Dorsolateral prefrontal cortex (tissue), 122 donors: ENCODE measurements at places on chromosomes 1 and 21.
A peak's percentile ranks its signal among the peaks of the same experiment; 100 is the strongest.

DNA sequence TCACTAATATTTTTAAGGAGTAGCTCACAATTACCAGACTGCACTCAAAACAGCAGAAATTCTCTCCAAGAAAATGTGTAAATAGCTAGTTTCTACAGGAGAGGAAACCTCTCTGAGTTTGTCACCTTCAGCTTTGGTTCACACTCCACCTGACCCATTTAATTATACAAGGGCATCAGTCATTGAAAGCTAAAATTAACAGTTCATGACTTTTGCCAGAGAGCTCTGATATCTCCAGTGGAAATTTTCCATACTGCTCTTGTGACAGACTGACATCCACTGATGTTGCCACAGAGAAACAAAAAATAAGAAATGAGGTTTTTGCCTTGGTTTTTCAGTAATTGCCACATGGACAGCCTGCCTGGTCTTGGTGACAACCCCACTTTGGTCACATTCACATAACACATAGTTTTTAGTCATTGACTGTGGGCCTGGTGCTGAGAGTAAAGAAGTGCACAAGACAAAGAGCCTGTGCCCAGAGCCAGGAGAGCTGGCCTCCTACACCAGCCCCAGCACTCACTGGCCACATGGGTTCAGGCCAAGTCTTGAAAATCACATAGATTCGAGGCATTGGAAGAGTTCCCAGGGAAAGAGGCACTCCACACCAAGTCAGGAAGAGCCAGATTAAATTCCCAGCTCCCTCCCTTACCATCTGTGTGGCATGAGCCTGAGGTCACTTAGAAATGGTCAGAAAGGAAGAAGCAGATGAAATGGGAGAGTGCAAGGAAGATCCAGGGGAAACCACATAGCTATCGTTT is 13.8 kb upstream of the SIM2 start:
- DNase-seq: no peak

- DNase-seq: peak; percentile 67
Observed at GRCh38 chr1:61268546-61269240, 186.3 kb downstream of the NFIA start.

GRCh38 chr1:74517599-74518051 is 5.2 kb upstream of the LRRC53 start:
- no peak for DNase-seq

GRCh38 chr1:217469983-217470382 is 160.9 kb downstream of the GPATCH2 start:
- no peak for DNase-seq

DNA sequence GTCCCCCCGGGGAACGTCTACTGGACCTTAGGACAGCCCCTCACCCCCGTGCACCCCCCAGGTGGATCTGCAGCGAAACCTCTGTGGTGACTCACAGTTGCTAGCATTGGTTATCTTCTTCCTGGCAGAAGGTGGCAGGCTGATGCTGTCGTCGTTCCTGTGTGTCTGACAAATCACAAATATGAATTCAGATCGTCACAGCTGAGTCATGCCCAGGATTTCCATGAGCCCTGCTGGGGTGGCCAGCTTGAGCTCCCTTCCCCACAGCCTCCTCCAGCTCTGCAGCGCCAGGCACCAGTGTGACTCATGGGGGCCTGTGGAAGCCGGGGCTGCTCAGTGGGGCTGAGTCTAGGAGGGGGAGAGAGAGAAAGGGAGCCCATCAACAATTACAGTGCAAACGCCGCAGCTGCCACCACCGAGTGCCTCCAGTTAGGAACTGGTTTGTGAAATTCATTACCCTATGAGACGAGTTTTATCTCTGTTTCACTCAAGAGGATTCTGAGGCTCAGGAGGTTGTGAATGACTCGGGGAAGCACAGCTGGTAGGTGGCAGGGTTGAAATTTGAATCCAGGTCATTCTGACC is 197.9 kb downstream of the DYRK1A start:
- peak; percentile 76 for DNase-seq

GRCh38 chr21:41769521-41769920 is 2.7 kb upstream of the RIPK4 start:
- DNase-seq: no peak

DNA sequence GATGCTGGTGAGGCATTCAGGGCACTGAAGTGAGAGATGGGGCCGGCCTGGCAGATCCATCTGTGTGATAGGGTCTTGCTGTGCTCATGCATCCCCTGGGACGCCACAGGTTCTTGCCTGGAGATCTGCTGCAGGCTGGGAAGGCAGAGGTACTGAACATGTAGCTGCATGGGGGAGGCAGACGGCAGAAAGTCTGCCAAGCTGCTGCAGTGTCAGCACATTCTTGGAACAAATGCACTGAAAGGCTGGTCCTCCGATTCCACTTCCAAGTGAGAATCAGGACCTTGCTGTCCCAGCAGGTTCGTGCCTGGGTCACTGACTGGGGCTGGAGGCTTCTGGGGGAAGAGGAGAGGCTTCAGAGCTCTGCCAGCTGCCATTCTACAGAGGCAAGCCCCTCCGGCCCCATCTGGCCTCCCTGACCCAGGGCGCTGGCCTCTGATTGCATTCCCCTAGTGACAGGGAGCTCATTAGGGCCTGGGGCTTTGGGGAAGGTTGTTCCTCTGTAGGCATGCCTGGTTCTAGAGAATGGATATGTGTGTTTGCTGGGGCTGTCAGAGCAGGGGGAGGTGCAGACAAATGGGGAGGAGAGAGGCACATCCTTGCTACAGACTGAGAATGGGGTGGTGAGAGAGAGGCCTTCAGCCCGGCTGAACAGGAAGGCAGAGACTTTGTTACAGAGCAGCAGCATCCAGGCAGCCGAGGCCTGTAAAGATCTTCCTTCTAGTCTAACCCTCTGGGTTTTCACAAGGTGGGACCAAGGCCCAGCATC is 174.0 kb downstream of the TRABD2B start:
- no peak for DNase-seq

- no peak for DNase-seq
Observed at GRCh38 chr1:64061430-64062104, 141.9 kb upstream of the UBE2U start.

DNA sequence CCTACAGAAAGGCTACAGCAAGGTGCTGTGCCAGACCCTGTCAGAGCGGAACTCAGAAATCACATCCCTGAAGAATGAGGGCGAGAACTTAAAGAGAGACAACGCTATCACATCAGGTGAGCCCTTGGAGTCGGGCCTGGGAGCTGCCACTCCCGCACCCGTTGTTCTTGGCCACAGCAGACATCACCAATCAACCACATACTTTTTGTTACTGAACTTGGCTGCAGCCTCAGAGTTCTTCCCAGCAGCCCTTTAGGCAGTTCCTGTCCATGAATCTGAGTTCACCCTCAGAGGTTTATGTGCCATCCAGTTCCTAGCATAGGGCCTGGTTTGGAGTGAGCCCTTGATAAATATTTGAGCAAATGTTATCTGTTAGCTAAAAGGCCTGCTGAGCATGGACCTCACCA is 61.6 kb downstream of the FHAD1 start:
- DNase-seq: no peak

- DNase-seq: no peak
Observed at GRCh38 chr1:109975718-109976117, 8.8 kb upstream of the AHCYL1 start.

- DNase-seq: peak; percentile 68
Observed at GRCh38 chr1:74673351-74674111, at the start of gene ERICH3. TSS of gene ERICH3 (minus strand) at chr1:74673792. CDS start at chr1:74673519, 273 bp downstream.

DNA sequence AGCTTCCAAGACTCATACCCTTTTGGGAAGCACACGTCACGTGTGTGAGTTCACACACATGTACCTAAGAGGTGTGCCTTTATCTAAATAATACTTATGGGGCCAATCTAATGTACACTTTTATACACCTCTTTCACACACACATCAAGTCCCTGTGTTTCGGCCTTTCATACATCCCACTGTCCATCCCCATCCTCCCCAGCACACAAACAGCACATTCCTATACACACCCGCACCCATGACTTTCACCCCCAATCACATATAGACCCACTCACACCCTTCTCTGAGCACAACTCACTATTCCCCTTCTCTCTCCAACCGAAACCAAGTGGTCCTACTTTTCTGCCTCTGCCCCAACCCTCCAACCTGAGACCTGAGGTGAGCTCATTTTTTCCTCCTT is 3.5 kb downstream of the MEX3A start:
- no peak for DNase-seq

- DNase-seq: no peak
Observed at GRCh38 chr1:219659005-219659600, 46.2 kb upstream of the ZC3H11B start.

DNA sequence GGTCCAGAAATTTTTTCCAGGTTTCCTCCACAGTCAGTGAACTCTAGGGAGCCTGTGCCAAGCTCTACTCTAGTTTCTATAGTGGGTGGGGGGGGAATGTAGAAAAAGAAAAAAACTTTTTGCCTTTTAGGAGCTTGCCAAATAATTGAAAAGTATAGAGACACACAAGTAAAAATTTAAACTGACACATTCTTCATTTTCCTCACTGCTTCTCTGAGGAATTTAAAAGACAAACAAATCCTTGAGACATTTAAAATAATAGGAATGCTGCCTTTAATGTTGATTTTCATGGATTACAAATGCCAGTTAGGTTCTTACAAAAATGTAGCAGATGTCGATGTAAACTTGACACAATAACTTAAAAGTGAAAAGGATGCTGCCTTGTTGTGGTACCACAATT is 241.9 kb downstream of the DNM3 start:
- DNase-seq: no peak

DNA sequence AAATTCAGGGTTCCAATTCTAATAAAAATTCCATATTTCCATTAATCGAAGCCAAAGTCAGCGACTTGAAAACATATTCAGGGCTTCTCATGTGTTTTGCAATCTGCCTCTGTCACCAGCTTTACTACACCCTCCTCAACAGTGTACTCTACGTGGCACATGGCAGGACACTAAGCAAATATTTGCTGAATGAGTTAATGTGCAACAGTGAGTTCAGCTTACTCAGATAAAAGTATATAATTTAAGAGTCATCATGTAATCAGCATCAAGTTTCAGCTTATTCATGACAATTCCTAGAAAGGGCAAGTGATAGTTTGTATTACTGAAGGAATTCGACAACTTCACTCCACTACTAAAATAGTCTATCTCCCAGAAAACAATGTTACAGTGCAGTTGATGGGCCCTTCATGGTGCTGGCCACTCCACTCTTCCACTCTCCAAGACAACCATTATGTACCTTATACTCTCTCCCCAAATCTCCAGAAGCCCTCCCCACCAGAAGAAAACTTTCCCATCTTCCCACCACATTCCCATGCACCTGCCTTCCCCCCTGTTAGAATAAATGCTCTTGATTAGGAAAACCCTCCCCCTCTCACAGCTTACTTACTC is 97.3 kb downstream of the TTLL7 start:
- DNase-seq: no peak
